CD4-positive, alpha-beta T cell treated with Interleukin-4 for 1 hour (primary cell): ENCODE measurements at places on chromosomes 13 and 19.
A peak's percentile ranks its signal among the peaks of the same experiment; 100 is the strongest.

DNA sequence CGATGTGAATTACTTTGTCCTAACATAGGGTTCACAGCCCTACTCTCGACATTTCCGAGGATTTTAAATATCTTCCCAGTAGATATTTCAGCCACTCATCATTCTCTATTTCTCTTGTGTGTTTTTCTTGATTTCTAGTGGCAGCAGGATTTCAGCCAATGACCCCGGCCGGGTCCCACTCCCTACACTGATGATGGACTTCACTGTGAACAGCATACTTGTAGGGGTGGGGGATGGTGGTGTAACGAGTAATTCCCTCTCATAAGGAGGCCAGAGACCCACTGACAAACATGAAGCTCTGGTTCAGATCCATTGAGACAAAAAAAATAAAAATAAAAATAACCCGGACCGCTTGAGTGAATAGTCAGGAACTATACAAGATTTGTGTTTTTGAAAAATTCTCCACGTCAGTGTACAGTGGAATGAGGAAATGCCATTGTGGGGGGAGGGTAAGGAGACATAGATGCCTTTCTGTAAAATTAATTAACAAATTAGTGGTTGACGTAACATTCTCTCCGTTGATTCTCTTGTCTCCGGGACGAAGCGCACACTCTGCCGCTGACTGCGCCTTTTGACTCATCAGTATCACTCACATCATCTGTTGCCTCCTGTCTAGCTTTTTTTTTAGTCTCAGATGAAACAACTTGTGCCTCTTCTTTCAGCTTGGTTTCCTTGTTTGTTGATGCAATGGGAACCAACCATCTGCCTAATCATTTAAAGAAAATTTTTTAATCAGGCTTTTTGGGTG, 48.8 kb upstream of the IRS2 start:
- DNase-seq = no peak

DNA sequence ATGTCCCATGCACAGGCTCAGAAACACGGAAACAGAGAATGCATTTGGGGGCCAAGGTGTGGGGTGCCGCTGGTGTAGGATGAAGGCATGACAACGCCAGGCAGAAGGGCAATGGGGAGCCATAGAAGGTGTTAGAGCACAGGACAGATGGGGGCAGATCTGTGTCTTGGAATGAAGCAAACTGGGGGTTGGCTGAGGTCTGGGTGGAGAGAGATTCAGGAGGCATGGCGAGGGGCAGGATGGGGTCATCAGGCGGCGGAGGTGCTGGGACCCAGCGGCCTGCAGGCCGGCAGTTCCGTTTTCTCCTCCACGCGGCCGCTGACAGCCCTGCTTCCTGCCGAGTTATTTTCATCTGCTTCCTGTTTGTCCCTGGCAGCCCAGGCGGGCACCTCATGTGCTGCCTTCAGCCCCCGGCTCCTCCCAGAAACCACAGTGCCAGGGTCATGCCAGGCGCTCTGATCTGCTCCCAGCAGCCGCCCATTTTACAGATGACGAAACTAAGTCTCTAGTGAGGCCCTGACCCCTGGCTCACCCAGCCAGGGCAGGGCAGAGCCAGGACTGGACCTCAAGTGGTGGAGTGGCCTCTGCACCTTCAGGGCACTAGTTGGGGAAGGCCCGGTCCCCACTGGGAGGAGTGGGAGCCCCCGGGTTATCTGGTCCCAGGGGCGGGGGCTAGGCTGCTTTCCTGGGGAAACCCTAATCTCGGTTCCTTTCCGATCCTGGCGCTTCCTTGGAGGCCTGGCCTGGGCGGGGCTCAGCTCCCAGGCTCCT, 2.2 kb downstream of the ARHGAP45 start:
- peak; percentile 84 for DNase-seq

- no peak for DNase-seq
Observed at GRCh38 chr13:24459234-24459633, 53.3 kb downstream of the PARP4 start.

GRCh38 chr19:42092350-42092749, 16.4 kb downstream of the ZNF574 start:
- DNase-seq = peak; percentile 46

- DNase-seq = peak; percentile 74
Observed at GRCh38 chr13:41053384-41053826, 7.9 kb upstream of the WBP4 start.

DNA sequence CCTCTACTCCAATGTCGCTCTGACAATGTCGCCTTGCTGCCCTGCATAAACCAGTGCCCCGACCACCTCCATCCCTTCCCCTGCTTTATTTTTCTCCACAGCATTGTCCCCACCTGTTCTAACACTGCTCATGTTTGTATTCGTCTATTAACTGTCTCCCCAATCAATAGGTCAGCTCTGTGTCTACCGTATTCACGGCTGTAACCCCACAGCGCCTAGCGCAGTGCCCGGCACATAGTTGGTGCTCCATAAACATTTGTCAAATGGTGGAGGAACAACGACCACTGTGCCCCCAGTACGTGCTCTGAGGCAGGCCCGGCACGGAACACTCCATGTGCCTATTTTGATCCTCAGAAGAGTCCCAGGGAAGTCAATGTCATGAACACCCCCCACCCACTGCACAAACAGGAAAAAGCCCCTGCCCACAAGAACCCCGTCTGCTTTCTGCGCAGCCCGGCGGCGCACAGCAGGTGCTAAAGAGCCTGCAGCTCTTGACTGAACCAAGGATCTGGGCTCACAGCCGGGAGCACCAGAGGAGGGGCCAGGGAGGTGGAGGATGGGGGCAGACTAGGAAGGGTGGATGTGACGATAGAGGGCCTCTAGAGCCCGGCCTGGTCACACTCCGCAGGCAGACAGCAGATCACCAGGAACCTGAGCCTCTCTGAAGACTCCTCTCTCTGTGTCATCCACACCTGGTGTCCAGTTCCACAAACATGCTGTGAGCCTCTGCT, 1.8 kb upstream of the CEACAM16 start:
- no peak for DNase-seq

DNA sequence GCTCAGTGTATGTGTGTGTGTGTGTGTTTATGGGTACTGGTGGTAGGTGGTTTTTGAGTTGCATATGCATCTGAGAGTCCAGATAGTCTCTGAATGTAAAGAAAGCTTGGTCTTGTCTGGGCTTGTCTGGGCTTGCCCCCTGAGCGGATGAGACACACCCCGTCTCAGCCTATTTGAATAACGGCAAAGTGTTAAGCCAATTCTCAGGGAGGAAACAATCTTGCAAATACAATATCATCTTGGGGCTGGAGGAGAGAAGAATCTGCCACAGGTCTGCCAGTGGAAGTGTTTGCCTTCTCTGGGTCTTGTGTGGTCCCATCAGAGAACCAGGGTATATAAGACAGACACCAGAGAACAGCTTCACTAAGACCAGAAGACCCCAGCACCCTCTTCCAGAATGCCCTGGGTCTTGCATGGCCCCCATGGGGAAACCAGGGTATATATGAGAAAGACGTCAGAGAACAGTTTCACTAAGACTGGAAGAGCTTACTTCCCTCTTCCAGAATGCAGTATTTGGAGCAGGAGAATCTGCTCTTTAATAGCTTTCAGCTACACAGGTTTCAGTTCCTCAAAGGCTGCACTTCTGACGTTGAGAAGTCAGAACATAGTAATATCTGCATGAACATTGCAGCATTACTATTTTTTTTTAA, 13.3 kb downstream of the CD70 start:
- peak; percentile 44 for DNase-seq

GRCh38 chr13:51996641-51997040, 14.6 kb downstream of the ATP7B start:
- no peak for DNase-seq

DNA sequence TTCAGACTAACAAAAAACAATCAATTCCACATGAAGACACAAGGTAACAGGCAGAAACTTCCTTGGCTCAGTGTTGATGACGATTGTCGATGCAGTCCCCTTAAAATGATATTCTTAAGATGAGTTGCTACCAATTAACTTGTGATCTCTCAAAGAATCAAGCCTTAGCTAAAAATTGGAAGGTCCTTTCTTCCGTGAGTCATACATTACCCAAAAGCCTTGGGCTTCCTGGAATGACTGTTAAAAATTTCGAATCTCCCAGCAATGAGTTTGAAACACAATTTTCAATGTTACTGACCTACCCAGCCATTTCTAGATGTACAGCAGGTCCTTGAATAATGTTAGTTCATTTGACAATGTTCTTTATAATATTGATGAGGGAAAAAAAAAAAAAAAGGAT, 28.0 kb upstream of the RB1 start:
- DNase-seq = no peak

- no peak for DNase-seq
Observed at GRCh38 chr13:22198001-22198400, 527.1 kb downstream of the FGF9 start.

- DNase-seq = no peak
Observed at GRCh38 chr19:37077501-37077933, 716 bp upstream of the ZNF420 start.

GRCh38 chr19:1230783-1231489, 6.9 kb downstream of the CBARP start:
- DNase-seq = no peak

DNA sequence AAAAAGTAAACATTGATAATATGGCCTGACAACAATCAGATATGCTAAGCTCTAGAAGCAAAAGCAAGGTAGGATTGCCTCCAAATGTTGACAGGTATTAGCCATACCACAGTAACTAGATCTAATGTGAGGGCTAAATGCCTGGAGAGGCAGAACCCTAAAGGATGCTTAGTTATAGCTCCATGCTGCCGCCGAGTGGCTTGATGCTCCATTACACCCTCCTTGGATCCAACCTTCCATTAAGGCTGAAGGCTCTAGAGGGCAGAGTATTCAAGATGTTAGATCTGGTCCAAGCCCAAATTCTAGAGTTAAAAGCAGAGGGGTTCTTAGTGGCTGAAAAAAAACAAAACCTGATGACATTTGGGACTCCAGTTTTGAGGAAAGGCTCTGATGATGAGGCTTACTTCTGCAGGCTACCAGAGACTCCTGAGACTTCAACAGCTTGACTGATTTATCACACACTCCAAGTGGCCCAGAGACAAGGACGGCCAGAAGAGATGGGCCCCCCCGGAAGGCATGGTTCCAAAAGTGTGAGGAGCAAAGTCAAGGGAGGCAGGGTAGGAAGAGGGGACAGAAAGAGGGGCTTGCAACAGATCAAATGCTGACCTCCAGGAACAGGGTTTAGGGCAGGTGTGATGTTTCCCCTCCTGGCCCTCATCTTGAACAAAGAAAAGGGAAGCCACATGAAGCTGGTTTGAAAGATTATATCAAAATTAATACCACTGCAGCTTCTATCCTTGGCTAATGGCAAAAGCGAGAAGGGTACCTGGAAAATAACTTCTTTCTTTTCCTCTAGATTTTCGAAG, 21.9 kb upstream of the CPB2 start:
- peak; percentile 73 for DNase-seq

GRCh38 chr13:29858667-29859066, 8.2 kb upstream of the UBL3 start:
- peak; percentile 27 for DNase-seq

- no peak for DNase-seq
Observed at GRCh38 chr13:41674246-41674645, 216.9 kb downstream of the RGCC start.
